Mucosa of gallbladder (tissue), 1 donor: ENCODE measurements at places on chromosomes 4 and X. TPM values are rescaled to one million over a fixed set of nuclear protein-coding genes. Genes with fewer than 3 reads are reported as not detected.

GRCh38 chr4:135244056-135244455 lies 1042.5 kb upstream of the PABPC4L start:
- DNase-seq, result no peak

- DNase-seq, result no peak
Observed at GRCh38 chr4:22474636-22475310, 41.1 kb downstream of the ADGRA3 start.

The NXF3 gene
- 78.1 TPM for total RNA-seq

The FHDC1 gene
- total RNA-seq, result 23.6 TPM

GRCh38 chr4:88991746-88992145 lies 65.2 kb downstream of the FAM13A start:
- DNase-seq, result no peak

The MAGEA4 gene
- not detected for total RNA-seq

The ADH7 gene
- not detected for total RNA-seq

GRCh38 chr4:138911909-138912703 lies 103.5 kb upstream of the NOCT start:
- DNase-seq, result no peak

- DNase-seq, result no peak
Observed at GRCh38 chrX:3177851-3178250, 136.6 kb downstream of the ARSF start.

The PAGE4 gene
- total RNA-seq, result not detected

- no peak for DNase-seq
Observed at GRCh38 chr4:165541851-165542459, 163.1 kb downstream of the CPE start.

The JCHAIN gene
- total RNA-seq, result 12.3 TPM

The LAGE3 gene
- total RNA-seq, result 26.3 TPM

GRCh38 chr4:30760551-30760950 lies 40.4 kb downstream of the PCDH7 start:
- no peak for DNase-seq

The AFP gene
- 2.4 TPM for total RNA-seq
